ENCODE measurements at places on chromosomes 13 and 19. TPM values are rescaled to one million over a fixed set of nuclear protein-coding genes. Genes with fewer than 3 reads are reported as not detected.

Gene GFY
- not detected for total RNA-seq

Gene PDE4A
- 21.0 TPM for total RNA-seq

Gene ZNF610
- 9.1 TPM for total RNA-seq

Gene EBPL
- total RNA-seq: 102 TPM

Gene MAP4K1
- 2.9 TPM for total RNA-seq

Gene ELANE
- total RNA-seq: 1.9 TPM

Gene ZNF229
- total RNA-seq: 18.5 TPM

Gene SLC46A3
- 16.4 TPM for total RNA-seq

DNA sequence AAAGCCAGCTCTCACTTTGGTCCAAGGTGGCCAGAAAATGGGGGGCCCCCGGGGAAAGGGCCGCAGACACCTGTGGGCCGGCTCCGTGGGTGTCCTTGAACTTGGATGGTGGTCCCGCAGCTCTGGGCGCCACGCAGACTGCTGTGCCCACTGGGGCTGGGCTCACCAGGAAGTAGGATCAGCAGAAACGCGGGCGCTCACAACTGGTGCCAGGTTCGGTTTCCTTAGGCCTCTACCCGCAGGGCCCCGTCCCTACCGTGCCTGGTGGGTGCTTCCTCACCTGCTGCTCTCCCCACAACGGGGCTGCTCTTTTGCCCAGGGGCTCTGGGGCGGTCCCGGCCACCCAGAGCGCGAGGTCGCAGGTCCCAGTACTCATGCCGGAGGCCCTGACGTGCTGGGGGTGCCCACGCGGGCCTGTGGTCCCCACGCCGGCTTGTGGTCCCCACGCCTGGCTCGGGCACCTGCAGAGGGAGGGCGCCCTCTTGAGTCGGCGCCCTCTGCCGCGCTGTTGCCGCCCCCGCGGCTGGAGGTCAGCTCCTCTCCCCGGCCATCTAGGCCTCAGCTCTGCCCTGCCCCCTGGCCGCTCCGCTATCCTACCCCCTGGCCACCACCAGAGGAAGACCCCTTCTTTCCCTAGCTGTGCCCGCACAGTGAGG is 1303.6 kb downstream of the UQCRFS1 start:
- H3K4me3 ChIP-seq: no peak overlapping the region
- H3K27ac ChIP-seq: no peak overlapping the region
- H3K27me3 ChIP-seq: no peaks in the 10 kb centered on the region
- H3K36me3 ChIP-seq: no peaks in the 10 kb centered on the region
- DNase-seq: no peak

GRCh38 chr13:112625698-112626097 is 37.7 kb upstream of the TUBGCP3 start:
- no peak for DNase-seq
- no peaks in the 10 kb centered on the region for H3K36me3 ChIP-seq
- H3K27me3 ChIP-seq: no peaks in the 10 kb centered on the region
- no peak overlapping the region for H3K27ac ChIP-seq
- no peaks in the 10 kb centered on the region for H3K4me1 ChIP-seq

GRCh38 chr13:40116008-40116407 is 460.5 kb downstream of the COG6 start:
- DNase-seq: no peak
- H3K27ac ChIP-seq: no peak overlapping the region
- no peaks in the 10 kb centered on the region for H3K4me1 ChIP-seq

DNA sequence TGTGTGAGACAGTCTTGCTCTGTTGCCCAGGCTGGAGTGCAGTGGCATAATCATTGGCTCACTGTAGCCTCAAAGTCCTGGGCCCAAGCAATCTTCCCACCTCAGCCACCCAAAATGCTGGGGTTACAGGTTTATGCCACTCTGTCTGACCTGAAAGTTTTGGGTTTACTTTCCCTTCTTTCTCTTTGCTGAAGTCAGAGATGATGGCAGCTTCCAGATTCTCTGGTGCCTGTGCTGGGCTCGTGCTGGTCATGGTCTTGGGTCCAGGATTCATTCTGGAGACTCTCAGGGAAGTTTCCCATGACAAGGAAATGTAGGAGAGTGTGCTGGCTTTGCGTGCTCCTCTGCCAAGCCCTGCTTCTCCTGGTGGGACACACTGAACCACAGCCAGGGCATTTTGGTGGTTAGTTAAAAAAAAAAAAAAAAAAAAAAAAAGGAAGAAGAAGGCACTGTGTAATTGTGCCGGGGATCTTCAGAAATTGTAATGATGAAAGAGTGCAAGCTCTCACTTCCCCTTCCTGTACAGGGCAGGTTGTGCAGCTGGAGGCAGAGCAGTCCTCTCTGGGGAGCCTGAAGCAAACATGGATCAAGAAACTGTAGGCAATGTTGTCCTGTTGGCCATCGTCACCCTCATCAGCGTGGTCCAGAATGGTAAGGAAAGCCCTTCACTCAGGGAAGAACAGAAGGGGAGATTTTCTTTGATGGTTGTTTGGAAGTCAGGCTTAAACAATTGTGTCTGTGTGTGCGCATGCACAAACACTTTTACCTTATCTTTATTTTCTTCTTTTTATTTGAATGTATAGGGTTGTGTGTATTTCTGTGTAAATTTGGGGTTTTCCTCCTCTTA is at the start of gene ALOX5AP:
TSS of gene ALOX5AP (plus strand) at position 519 of the 847 bp plus-strand sequence. CDS start at position 582, 63 bp downstream.
- no peak for DNase-seq
- H3K4me1 ChIP-seq: no peaks in the 10 kb centered on the region

DNA sequence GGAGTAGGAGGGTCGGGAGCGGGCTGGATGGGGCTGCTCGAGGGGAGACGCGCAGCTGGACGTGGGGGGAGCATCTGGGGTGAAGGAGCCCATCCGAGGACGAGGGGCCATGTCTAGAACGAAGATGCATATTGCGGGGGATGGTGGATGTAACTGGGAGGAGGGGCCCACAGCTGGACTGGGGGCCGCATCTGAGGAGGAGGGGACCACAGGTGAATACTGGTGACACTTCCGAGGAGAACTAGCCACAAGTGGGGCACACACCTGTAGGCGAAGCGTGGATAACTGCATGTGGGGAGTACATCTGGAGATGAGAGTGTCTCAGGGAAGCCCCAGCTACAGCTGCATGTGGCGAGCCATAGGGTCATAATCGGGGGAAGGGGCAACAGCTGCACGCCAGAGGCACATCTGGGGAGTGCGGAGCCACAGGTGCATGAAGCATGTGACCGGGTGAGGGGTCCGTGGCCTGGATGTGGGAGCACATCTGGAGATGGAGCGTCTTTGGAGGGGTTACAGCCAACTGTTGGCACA is 402 bp downstream of the ZSWIM9 start:
- no peaks in the 10 kb centered on the region for H3K27me3 ChIP-seq
- H3K36me3 ChIP-seq: peaks cover 11% of the 10 kb centered on the region
- peak overlapping the region; percentile 91 for H3K27ac ChIP-seq
- no peak for DNase-seq
- H3K4me3 ChIP-seq: peak overlapping the region; percentile 81

DNA sequence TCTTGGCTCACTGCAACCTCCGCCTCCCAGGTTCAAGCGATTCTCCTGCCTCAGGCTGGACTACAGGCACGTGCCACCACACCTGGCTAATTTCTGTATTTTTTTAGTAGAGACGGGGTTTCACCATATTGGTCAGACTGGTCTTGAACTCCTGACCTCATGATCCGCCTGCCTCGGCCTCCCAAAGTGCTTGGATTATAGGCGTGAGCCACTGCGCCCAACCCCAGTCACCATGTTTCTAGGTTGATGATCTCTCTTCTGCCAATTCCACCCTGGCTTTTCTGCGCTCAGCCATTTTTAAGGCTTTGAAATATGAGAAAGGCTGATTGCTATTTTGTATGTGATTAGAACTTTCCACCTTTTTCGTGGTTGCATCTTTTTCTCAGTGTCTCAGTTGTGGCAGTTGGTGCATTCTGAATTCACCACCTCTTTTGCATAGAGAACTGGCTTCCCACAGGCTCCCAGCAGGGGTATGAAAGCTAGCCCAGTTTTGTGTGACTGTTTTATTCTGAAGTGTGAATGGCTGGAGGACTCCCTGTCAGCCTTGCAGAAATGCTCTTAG is 15.5 kb downstream of the CEACAM1 start:
- H3K36me3 ChIP-seq: no peaks in the 10 kb centered on the region
- no peak overlapping the region for H3K4me3 ChIP-seq
- H3K27me3 ChIP-seq: no peaks in the 10 kb centered on the region
- H3K27ac ChIP-seq: no peak overlapping the region
- H3K4me1 ChIP-seq: no peaks in the 10 kb centered on the region
- DNase-seq: no peak

GRCh38 chr13:43755844-43756243 is 30.9 kb downstream of the ENOX1 start:
- no peaks in the 10 kb centered on the region for H3K4me1 ChIP-seq
- no peaks in the 10 kb centered on the region for H3K27me3 ChIP-seq
- H3K4me3 ChIP-seq: no peak overlapping the region
- no peak for DNase-seq
- H3K36me3 ChIP-seq: no peaks in the 10 kb centered on the region

DNA sequence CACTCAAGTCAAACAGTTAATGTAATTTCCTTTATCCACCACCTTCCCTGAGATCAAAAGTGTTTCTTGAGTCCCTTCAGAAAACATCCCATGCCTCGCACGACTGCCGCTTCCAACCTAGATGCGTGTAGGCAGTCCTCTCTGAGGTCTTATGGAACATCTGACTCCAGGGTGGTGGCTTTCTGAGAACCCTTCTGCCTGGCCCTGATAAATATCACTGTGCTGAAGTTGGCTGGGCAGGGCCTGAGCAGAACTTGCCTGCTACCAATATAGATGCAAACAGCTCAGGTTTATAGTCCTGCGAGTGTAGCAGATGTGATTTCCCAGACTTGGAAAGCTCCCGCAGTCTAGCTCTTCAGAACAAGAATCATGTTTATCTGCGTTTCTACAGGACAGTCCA is 61.1 kb upstream of the GPR12 start:
- H3K4me3 ChIP-seq: no peak overlapping the region
- H3K36me3 ChIP-seq: no peaks in the 10 kb centered on the region
- H3K4me1 ChIP-seq: no peaks in the 10 kb centered on the region
- no peak overlapping the region for H3K27ac ChIP-seq
- DNase-seq: no peak
- H3K27me3 ChIP-seq: no peaks in the 10 kb centered on the region

GRCh38 chr13:55361141-55361540 is 1779.6 kb upstream of the PRR20A start:
- no peaks in the 10 kb centered on the region for H3K36me3 ChIP-seq
- no peak overlapping the region for H3K27ac ChIP-seq
- H3K4me3 ChIP-seq: no peak overlapping the region

- H3K36me3 ChIP-seq: no peaks in the 10 kb centered on the region
- H3K4me1 ChIP-seq: peaks cover 12% of the 10 kb centered on the region
- no peak within 1 kb of the TSS for H3K4me3 ChIP-seq
- peak; percentile 79 for DNase-seq
- no peaks in the 10 kb centered on the region for H3K27me3 ChIP-seq
- peak within 1 kb of the TSS; percentile 56 for H3K27ac ChIP-seq
Measured at GRCh38 chr19:45076029-45076850, at the start of gene ZNF296. Gene ZNF296 (minus strand): TSS chr19:45076478. CDS start chr19:45076373, 105 bp downstream.

DNA sequence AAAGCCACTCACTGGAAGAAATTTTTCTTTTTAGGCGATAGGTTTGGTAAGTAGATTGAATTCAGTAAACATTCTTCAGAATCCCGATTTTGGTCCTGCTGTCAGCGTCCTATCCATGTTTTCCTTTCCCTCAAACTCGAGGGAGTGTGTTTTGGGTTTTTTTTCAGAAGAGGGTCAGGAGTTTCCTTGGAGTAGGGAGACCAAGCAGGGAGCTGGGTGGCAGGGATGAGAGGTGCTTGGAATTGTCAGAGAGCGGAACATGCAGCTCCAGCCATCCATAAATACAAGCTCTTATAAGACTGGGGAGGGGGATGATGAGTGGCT is 1.6 kb upstream of the PCDH8 start:
- no peak overlapping the region for H3K4me3 ChIP-seq
- H3K27me3 ChIP-seq: peaks cover 18% of the 10 kb centered on the region
- no peak overlapping the region for H3K27ac ChIP-seq
- H3K4me1 ChIP-seq: peaks cover 35% of the 10 kb centered on the region
- no peaks in the 10 kb centered on the region for H3K36me3 ChIP-seq

DNA sequence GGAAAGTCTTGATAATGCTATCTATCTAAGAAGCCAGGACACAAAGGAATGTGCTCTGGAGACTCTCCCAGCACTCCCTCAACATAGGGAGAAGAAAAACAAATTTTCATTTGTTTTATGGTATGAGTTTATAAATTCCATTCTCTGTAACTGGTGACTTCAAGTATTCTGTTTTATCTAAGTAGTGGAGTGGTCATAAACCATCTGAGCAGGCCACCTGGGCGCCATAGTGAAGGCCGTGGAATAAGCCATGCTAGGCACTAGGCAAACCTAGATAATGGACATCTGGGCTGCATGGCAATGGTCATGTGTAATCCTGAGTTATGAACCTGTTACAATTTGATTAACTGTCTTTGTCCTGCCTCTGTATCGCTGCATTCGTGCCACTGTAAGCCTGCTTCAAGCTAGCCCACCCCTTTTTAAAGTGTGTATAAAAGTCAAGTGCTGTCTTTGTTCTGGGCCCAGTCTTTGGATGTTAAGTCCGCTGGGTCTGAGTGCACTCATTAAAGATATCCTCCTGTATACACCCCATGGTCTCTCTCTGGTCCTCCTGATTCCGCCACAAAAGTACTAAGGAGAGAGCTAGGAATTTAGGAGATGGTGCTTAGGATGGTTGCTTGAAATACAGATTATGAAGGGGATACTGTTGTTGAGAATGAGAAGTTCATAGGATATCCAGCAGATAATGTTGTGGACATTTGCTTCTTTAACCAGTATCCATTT is 13.2 kb downstream of the GTF2F2 start:
- no peak for DNase-seq
- no peaks in the 10 kb centered on the region for H3K27me3 ChIP-seq
- no peaks in the 10 kb centered on the region for H3K36me3 ChIP-seq
- no peaks in the 10 kb centered on the region for H3K4me1 ChIP-seq

DNA sequence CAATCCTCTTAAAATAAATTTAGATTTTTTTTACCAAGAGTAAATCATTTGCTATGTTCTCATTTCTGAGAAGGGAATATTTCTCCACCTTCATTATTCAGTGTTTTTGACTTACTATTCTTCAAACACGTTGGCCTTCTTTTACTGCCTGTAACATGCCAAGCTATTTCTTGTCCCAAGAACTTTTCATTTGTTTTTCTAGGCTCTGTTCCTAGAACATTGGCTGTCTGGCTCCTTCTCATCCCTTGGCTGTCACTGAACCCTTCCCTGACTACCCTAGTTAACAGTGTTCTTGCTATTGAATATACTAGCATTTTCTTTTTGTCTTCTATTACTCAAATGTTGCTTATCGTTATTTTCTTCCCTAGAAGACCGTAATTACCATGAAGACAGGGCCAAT is 248.1 kb downstream of the ITGBL1 start:
- H3K27ac ChIP-seq: no peak overlapping the region
- no peaks in the 10 kb centered on the region for H3K36me3 ChIP-seq
- H3K27me3 ChIP-seq: no peaks in the 10 kb centered on the region
- H3K4me3 ChIP-seq: no peak overlapping the region
- no peak for DNase-seq

DNA sequence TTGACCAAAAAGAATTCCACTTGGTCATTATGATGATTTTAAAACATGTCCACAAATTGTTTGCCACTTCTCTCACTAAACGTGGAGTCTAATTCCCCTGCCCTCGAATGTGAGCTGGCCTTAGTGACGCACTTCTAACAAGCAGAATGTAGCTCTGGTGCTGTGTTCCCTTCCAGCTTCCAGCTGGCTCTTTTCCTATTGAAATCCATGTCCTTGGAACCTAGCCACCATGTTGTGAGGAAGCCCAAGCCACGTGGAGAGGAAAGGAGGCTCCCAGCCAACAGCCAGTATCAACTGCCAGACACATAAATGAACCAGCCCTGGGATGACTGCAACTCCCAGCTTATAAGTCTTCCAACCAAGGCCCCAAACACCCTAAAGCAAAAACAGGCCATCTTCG is 23.6 kb upstream of the CEBPA start:
- no peak overlapping the region for H3K27ac ChIP-seq
- no peaks in the 10 kb centered on the region for H3K36me3 ChIP-seq
- no peaks in the 10 kb centered on the region for H3K27me3 ChIP-seq
- H3K4me3 ChIP-seq: no peak overlapping the region
- H3K4me1 ChIP-seq: no peaks in the 10 kb centered on the region

All from thyroid gland (tissue), 4 donors.